ENCODE measurements at places on chromosomes 2 and 18. TPM values are rescaled to one million over a fixed set of nuclear protein-coding genes. Genes with fewer than 3 reads are reported as not detected.

Gene C1GALT1C1L
- total RNA-seq: 0.49 TPM

Gene MROH2A
- not detected for total RNA-seq

Gene FAM98A
- 38.9 TPM for total RNA-seq

Gene ARHGEF4
- total RNA-seq: 6.1 TPM

Gene SCYGR5
- not detected for total RNA-seq

Gene SRD5A2
- not detected for total RNA-seq

Gene MTCL1
- total RNA-seq: 100 TPM

Gene ALPG
- total RNA-seq: 2.4 TPM

Gene TNS1
- total RNA-seq: 3.2 TPM

Gene CCDC148
- total RNA-seq: 1.8 TPM

Gene CCDC74B
- 0.29 TPM for total RNA-seq

Gene C2orf15
- total RNA-seq: 0.34 TPM
